Sigmoid colon (tissue), 7 donors: ENCODE measurements at places on chromosomes 7 and 10. TPM values are rescaled to one million over a fixed set of nuclear protein-coding genes. Genes with fewer than 3 reads are reported as not detected.

GNG11 gene
- polyA plus RNA-seq = 34.2 TPM

CDH23 gene
- 1.5 TPM for polyA plus RNA-seq

GNGT1 gene
- not detected for polyA plus RNA-seq

MRC1 gene
- polyA plus RNA-seq = 8.8 TPM

ELN gene
- 41.2 TPM for polyA plus RNA-seq

CPED1 gene
- 2.2 TPM for polyA plus RNA-seq

FAM241B gene
- polyA plus RNA-seq = 2.5 TPM

C10orf88 gene
- 3.6 TPM for polyA plus RNA-seq

NUTM2E gene
- polyA plus RNA-seq = 1.2 TPM

NPS gene
- not detected for polyA plus RNA-seq

UBE2D1 gene
- 11.5 TPM for polyA plus RNA-seq

- DNase-seq = no peak
These were observed 65.3 kb downstream of the COBL start for GRCh38 chr7:51251290-51251689.

DNA sequence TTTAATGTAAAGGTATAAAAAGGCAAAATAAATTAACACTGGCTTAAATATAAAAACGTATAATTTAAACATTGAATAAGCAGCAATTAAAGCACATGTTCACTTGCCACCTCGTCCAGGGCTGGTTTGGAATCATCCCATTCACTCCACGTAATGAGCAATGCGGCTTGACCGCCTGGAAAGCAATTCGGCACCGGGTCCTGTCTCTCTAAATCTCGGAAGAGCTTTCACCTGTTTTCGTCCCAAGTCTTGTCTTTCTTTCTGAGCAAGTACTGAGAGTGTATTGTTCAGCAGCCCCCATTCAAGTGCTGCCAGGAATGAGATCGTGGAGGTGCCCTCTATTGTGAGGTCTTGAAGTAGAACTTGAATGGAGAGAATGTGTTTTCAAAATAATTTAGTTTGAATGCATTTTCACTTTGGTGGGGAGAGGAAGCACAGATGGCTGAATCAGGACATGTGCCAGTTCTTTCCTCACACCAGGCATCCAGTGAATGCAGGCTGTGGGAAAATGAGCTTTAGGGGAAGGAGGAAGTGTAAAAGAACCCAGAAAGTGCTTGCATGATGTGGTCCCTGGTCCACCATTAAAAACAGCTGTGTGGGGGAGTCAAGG, 515.2 kb downstream of the REEP3 start:
- DNase-seq = no peak

GRCh38 chr10:71975871-71976725, 11.9 kb downstream of the CHST3 start:
- DNase-seq = peak; percentile 86

DNA sequence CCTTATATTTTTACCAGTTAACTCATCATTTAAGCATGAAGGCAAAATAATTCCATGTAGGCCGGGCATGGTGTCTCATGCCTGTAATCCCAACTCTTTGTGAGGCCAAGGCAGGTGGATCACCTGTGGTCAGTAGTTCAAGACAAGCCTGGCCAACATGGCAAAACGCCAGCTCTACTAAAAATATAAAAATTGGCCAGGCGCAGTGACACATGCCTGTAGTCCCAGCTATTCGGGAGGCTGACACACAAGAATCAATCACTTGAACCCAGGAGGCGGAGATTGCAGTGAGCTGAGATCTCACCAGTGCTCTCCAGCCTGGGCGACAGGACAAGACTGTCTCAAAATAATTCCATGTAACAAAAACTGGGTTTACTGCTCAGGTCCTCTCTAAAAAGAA, 18.3 kb downstream of the HNRNPA2B1 start:
- no peak for DNase-seq

GRCh38 chr10:34193931-34194626, 621.0 kb downstream of the PARD3 start:
- no peak for DNase-seq

DNA sequence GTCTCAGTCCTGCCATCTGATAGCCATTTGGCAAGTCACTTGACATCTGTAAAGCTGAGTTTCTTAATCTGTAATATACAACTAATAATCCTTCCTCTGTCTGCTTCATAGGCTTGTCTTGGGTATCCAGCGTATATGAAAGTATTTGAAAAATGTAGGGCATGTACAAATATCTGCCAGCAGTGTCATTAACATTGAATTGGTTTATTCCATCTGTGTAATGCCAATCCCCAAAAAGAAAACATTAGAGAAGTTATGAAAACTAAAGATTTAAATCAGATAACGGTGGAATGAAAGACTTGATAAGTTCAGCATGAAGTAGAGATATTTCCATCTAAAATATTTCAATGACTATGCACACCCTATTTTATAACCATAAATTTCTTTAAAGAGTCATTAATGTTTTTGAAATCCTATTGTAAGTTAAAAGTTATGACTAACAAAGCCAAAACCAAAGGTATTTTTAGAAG, 9.8 kb upstream of the RTKN2 start:
- DNase-seq = no peak

DNA sequence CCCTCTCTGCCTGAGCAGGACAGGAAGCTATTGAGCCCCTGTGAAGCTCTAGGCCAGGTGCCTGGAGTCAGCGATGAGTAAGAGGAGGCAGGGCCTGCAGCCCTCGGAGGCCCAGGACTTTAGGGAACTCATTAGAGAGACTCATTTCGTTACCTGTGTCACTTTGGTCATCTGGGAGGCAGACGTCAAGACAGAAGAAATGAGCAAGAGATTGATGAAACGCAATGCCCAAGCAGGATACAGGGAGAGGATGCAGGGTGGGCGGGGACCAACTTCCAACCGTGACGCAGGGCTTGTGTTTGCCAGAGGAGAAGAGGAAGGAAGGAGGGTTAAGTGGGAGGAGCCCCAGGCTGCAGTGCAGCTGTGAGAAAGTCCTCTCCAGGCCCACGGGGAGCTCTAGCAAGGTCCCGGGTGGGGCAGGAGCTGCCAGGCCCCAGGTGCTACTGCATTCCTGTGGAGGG, 26.4 kb upstream of the GNA12 start:
- peak; percentile 86 for DNase-seq

DNA sequence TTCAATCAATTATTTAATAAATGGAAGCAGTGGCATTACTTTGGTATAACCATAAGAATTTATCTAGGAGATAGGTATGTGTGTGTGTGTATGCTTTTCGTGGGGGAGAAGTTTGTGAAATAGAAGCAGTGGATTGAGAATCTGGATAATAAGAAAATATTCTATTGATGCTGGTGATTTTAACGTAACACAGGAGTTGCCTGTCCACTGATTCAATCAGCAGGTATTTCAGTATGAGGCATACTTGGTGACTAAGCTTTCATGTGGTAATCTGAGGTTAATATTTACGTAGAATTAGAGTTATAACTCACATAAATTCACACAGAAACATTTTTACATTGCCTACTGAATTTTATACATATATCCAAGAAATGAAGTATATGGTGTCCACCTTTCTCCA, 568.0 kb downstream of the ZWINT start:
- DNase-seq = no peak

DNA sequence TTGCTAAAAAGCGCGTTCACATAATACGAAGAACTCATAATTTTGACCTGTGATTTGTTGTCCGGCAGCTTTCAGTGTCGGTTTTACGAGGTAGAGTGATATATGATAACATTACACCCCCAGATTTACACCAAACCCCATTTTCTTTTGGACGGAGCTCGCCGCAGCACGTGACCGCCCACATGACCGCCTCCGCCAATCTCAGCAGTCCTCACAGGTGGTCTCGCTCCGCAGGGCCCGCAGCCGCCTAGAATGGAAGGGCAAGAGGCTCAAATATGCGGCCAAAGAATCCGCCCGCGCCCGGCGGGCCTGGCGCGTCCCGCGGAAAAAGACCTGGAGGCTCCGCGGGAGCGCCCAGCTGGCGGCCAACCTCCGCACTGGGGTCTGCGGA, at the start of gene HOXA7:
Gene HOXA7, minus strand, starts transcription at position 168 of the 391 bp plus-strand sequence. Its CDS starts 130 bp downstream, at position 38.
- DNase-seq = peak; percentile 96

- DNase-seq = no peak
These were observed 179.5 kb upstream of the PLXNA4 start for GRCh38 chr7:132755538-132756483.

GRCh38 chr7:111030336-111030735, 60.6 kb upstream of the LRRN3 start:
- no peak for DNase-seq

DNA sequence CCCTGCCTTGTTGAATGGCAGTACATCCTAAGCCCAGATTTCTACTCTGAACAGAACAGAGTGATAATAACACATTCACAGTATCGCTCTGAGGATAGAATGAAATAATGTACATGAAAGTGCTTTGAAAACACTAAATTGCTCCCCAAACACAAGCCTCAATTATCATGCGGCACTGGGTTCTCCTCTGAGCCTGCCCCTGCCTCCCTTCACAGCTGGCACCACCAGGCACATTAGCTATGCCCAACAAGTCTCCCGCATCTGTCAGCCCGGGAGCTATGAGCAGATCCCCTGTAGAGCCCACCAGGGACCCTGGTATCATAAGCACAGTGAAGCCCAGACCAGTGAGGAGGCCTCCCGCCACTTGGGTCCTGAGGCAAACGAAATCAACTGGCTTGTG, 405.5 kb downstream of the GRID1 start:
- no peak for DNase-seq

GRCh38 chr7:14305233-14305866, 315.9 kb upstream of the ETV1 start:
- DNase-seq = no peak

GRCh38 chr10:127228195-127228787, 31.9 kb upstream of the INSYN2A start:
- DNase-seq = no peak

GRCh38 chr10:8039321-8039881, 15.1 kb upstream of the GATA3 start:
- DNase-seq = no peak

DNA sequence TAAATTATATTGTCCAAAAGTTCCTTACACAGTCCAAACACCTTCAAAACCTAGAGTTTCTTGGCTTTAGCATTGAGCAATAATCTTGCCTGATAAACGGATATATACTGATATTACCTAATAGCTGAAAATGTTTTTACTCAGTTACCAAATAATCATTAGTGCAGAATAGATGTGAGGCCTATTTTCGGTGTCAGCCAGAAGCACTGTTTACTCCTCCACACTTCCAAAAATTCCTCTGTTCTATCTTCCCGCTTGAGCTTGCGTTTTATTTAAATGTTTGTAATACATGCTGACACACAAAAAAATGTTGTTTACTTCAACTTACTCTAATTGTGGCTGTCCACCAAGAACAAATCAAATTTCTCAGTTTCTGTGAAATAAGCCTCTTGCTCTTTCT, 606.2 kb upstream of the TEX47 start:
- DNase-seq = no peak

- DNase-seq = no peak
These were observed 59.3 kb upstream of the EXOC6 start for GRCh38 chr10:92789067-92789466.

DNA sequence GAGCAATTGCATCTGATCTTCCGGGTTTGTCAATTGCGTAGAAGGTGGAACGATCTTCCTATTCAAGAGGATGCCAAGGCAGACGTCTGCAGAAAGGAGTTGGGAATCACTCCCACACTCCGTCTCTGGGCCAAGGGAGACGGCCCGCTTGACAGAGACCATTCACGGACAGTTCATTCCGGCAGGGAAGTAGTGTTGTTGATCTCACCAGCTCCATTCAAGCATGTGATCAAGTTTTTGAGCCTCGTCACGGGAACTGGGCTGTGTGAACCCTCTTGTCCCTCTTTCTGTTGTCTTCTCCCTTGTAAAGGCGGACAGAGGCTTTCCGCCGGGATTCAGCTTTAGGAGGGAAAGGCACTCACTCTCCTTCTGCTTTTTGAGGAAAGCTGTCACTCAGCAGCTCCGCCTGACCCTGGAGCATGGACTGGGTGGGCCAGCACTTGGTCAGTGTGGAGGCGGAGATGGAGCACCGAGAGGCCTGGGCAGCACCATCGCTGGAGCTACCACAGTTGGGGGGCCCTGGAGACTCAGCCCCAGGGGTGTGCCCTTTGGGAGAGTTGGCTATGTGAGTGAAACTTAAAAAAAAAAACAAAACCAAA, 44.9 kb downstream of the SPDYE5 start:
- DNase-seq = peak; percentile 38

GRCh38 chr7:112905950-112906349, 115.8 kb upstream of the TMEM168 start:
- no peak for DNase-seq

GRCh38 chr7:96144260-96144526, 177.7 kb downstream of the SLC25A13 start:
- DNase-seq = no peak

GRCh38 chr10:67621834-67622233, 74.2 kb downstream of the CTNNA3 start:
- DNase-seq = no peak

- no peak for DNase-seq
These were observed 85.4 kb downstream of the MACC1 start for GRCh38 chr7:20131776-20132175.

DNA sequence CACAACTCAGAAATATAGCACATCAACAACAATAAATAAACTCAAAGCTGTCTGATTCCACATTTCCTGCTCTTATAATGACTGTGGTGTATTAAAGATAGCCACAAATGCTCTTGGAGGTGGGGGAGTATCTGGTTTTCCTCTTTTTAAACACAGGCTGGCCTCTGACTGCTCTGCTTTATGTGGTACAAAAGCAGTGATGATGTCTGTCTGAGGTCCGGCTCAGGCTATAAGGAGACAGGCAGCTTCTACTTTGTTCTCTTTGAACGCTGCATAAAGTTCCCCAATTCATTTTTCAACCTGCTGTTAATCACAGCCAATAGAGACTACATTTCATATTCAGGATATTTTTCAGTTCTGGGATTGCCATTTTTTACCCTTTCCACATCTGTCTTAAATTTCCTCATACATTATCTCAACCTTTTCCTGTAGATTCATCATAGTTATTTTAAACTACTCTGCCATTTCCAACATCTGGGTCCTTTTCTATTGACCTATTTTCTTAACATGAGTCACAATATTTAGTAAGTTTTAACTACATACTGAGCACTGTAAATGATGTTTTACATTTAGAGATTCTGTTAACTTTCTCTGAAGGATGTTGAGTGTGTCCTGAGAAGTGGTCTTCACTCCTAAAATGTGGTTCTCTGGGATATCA, 64.9 kb downstream of the CRPPA start:
- no peak for DNase-seq

GRCh38 chr10:108632144-108632543, 1291.2 kb downstream of the XPNPEP1 start:
- DNase-seq = no peak
